ENCODE measurements at places on chromosomes 5 and 9.

- no peak for DNase-seq
Observed at GRCh38 chr5:133820507-133820906, 147.9 kb downstream of the C5orf15 start.

- no peak for DNase-seq
Observed at GRCh38 chr5:35436400-35437057, 181.1 kb upstream of the SPEF2 start.

- DNase-seq = no peak
Observed at GRCh38 chr9:75728391-75728790, 162.1 kb upstream of the PCSK5 start.

DNA sequence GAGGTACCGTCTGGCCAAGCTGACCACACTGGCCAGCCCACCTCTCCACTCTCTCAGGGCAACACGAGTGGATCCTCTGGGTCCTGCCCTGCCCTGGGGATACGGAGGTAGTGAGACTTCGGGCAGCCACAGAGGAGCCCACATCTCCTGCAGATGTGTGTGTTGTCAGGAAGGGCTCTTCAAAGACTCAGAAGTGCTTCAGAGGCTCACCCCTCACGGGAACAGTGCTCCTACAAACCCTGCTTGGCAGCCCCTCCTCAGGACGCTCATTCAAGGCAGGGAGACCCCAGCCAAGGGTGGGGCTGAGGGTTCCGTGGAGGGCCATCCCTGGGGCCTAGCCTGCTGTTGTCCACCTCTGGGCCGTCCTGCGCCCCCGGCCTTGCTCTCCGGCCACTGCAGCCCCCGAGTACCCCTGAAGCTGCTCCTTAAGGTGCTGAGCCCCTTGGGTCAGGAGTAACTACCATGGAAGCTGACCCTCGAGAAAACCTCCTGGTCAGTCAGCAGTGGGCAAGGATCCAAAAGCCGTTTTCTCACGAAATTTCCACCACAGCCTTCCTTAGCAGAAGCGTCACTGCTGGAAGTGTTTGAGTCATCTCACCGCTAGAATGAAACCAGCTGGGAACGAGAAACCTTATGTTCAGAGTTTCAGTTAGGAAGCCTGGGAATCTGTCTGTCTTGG, 23.2 kb upstream of the LRRC14B start:
- no peak for DNase-seq

- no peak for DNase-seq
Observed at GRCh38 chr5:52624291-52624690, 163.4 kb upstream of the ITGA1 start.

GRCh38 chr5:31993165-31993961, 180.8 kb downstream of the GOLPH3 start:
- no peak for DNase-seq

- DNase-seq = no peak
Observed at GRCh38 chr5:57179262-57180200, 5.7 kb downstream of the GPBP1 start.

DNA sequence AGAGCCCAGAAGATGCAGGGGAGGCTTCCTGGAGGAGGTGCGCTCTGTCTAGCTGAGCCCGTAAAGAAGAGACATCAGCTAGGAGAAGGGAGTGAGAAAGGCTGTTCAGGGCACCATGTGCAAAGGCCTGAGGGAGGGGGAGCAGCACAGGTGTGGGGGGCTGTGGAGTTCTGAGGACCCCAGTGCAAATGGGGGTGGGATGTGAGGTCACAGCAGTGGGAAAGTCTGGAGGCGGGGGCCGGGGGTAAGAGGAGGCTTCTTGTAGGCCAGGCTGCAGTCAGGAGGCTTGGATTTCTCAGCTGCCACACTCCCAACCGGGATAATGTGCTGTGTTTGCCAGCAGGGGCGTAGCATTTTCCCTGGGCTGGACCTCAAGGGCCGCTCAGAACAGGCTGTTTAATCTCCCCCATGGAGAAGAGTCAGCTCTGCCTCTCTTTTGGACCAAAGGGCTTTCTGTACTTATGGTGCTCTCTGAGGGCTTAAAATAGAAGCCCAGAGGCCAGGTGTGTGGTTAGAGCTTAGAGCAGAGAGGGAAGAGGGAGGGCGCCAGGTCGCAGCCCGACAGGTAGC, 5.7 kb downstream of the NEURL1B start:
- no peak for DNase-seq

DNA sequence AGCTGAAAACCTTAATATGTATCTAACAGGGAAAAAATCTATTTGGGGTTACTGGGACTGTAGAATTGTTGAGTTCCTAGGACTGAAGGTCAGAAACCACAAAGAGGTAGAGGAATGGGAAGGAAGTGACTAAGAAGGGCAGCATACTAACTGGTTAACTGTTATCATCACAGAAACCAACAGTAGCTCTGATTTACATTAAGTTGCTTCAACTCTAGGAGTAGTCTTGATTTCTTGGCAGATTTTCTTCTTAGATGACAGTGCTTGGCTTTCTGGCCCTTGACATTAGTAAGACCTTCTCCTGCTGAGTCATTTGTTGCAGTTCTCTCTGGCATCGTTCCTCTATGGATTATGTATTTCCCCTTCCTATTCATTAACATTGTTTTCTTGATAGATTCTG, 116.1 kb upstream of the RASA1 start:
- no peak for DNase-seq

DNA sequence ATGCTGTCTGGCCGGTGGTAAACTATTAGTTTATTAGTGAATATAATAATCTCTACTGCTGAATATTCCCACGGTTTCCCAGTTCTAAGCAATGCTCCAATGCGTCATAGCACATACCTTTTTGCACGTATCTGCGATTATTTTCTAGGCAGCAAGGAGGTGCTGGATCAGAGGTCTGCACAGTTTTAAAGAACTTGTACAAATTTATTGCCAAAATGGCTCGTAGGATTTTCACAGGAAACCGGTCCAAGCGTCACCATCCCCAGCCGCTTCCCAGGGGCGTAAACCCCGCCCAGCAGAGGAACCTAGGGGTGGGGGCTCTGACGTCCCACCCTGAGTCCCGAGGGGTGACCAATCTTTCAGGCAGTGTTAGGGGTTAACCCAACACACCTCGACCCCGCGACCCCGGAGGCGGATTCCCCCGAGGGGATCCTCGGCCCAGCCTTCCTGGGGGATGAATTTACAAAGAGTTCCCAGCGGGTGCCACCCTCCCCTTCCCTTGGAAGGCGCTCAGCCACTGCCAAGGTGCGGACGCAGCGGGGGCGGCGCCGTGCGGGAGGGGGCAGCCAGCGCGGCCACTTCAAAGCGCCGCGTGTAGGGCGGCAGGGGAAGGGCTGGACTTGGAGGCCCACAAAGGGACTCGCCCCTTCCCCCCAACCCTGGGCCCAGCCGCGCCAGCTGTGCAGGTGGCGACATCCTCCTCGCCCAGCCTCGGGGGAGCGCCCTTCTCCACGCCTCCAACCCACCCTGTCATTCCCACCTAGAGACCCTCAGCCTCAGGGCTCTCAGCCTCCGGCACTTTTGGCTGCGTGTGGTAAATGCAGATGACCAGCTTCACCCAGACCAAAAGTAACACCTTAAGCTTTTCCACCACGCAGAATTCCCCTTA, 43.5 kb upstream of the TCF7 start:
- DNase-seq = peak; percentile 66

GRCh38 chr5:138601444-138601843, 26.2 kb upstream of the HSPA9 start:
- no peak for DNase-seq

GRCh38 chr9:132548751-132549640, 33.4 kb upstream of the BARHL1 start:
- DNase-seq = no peak

DNA sequence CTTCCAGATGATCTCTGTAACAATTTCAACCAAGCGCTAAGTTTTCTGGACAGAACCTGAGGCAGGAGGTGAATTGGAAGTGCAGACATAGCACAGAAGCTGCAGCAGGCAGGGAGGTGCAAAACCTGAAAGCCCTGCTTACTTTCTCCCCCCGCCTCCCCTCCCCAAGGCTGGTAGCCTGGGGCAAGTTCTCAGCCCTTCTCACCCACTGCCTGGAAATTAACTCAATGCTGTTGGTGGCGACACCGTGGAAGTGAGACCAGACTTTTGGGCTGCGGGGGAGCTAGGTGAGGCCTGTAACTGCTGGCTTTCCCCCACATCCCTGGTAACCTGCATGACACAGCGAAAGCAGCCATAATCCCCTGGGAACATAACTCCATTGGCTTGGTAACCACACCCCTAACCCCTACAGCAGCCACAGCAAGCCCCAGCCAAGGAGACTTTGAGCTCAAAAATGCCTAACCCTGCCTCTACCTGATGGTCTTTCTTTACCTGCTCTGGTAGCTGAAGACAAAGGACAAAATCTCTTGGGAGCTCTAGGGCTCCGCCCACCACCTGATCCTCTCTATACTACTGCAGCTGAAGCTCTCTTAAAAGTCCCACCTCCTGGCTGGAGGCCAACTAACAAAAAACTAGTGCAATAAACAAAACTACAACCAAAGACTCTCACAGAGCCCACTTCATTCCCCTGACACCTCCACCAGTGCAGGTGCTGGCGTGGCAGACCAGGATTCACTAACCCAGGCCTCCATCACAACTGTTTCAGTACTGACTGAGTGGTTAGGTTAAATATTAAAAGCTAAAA, 11.9 kb upstream of the OR13C8 start:
- DNase-seq = no peak

- DNase-seq = no peak
Observed at GRCh38 chr5:176676361-176676824, 29.1 kb downstream of the TSPAN17 start.

DNA sequence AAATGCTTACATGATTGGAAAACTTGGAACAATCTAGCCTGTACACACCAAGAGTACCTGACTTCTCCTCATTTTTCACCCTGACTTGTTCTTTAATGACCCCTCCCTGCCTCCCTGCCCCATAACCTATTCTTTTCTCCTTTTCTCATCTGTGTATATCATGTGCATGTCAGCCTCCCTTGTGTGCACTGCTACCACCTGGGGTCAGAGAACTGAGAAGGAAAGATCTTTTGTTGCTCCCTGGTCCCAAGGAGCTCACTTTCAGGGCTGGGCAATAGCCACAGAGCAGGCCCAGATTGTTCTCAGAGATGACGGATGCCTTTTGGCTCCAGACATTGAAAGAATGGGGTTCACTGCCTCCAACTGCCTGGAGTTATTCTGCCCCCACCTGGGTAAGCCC, 5.1 kb downstream of the MAP1B start:
- no peak for DNase-seq

- DNase-seq = no peak
Observed at GRCh38 chr5:171264843-171265242, 44.2 kb upstream of the TLX3 start.

DNA sequence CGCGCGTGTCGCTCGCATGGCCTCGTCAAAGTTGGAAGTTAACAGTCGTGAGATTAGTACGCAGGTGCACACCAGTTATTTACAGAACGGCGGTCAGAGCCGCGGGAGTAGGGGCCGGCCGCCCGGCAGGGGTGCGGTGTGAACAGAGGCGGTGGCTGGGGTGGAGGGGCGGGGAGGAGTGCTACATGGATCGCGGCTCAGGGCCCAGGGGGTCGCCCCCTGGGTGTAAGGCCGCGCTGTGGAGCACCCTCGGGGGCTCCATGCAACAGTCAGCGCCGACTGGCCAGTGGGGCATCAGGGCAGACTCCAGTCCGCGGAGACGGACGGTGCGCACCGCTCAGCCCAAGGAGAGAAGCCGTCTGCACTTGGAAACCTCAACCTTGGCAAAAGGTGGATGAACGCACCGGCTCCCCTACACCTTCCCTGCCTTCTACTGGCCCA, 60.3 kb downstream of the ZNF354C start:
- no peak for DNase-seq

GRCh38 chr5:89956838-89957237, 452.7 kb downstream of the CETN3 start:
- no peak for DNase-seq

GRCh38 chr9:133505186-133505830, 19.5 kb downstream of the MYMK start:
- DNase-seq = no peak
